ENCODE measurements at places on chromosomes 3 and 15.

- no peak for DNase-seq
Measured at GRCh38 chr3:181317508-181317907, 328.0 kb upstream of the DNAJC19 start.

DNA sequence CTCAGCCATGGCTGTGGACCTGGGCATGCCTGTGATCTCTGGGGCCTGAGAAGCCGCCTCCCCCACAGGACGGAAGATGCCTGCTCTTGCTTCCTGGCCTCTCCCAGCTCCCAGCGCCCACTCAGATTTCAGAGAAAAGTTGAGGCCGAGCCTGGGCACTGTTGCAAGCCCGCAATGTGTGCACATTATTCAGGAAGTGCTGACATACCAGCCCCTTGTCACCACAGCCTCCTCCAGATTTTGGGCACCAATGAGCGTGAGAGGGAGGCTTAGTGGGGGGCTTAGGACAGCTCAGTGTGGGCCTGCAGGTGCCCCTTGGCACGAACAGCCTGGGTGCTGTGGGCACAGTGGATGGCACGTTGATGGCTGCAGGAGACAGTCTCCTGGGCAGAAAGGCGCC, 1400.9 kb upstream of the ALCAM start:
- DNase-seq = no peak

- DNase-seq = no peak
Measured at GRCh38 chr15:31255176-31255510, 71.5 kb upstream of the KLF13 start.

DNA sequence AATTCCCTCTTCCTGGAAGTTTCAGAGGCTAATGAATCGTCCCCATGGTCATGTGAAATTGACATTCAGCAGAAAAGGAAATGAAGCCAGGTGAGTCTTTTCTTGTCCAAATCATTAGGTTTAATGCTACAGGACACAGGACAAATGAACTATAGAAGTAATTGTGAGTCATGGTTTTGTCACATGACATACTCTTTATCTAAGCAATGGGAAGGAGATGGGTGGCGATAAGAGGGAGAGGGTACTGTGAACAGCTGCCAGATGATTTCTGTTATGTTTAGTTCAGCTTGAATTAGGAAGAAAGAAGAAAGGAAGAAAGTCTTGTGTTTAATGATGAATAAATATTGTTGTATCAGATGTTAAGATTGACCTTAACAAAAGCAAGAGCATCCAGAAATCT, 515.4 kb upstream of the ZNF717 start:
- DNase-seq = no peak

DNA sequence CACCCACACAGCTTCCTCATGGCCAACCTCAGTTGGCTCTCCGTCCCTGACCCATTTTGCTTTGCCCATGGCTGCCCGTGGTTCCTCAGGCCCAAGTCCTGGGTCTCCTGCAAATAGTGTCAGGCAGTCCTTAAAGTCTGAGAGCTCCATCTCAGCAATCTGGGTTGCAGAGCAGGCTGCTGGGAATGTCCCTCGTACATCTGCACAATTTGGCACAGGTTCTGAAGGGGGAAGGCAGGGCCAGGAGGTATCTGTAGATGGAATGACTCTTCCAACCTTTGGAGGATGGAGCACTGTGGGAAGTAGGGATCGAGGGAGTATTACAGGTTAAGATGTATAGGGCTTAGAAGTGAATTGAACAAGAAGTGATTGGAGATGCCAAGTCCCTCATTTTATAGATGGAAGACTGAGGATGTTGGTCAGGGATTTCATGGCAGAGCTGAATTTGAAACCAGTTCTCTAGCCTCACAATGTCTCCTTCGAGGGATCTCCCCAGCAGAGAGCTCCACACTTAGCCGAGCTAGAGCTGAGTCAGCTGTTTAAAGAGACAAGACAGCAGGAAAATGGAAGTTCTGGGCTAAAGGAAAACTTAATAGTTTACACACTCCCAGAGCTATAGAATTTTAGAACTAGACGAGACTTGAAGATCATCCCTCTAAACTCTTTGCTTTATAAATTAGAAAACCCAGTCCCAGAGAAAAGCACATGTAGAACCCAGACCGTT, 9.2 kb downstream of the CKMT1A start:
- no peak for DNase-seq

DNA sequence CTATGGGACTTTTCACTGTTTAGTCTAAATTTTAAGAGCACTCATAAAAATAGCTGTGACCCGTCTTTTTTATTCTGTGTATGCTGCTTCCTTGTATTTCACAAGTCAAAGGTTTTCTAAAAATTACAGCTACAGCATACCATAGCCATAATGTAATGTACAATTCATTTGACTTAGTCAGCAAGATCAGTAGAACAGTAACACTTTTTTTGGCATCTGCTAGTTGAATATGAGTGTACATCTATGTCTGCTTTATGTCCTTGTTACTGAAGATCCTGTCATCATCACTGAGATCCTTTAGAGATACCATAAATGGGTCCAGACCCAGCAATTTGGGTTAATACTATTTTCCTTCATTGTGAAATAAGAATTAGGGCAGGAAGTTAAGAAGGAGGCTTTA, 42.2 kb downstream of the CMSS1 start:
- no peak for DNase-seq

DNA sequence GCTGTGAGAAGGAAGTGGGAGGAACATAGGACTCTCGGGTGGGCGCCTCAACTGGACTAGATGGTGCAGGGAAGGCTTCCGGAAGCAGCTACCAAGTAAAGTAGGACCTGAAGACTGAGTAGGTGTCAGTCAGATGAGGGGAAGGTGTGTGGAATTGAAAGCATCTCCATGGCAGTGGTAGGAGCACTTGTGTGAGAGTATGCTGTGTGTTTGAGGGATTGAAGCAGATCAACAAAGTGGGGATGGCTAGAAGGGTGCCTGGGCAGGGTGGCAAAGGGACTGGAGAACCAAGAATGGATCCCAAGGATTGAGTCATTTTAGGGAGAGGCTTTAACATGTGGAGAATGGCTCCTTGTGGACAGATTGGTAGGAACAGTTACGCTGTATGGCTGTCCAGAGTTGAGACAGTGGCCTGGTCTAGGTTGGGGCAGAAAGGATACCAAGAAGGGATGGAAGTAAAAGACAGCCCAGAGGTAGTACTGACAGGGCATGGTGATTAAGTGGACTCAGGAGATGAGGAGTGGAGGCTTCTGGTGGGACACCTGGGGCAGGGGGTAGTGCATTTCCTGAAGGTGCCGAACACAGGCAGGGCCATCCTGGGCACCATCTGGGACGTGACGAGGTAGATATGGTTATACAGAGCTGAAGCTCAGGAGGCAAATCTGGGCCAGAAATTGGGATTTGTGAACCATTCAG, 1.5 kb downstream of the UQCC5 start:
- no peak for DNase-seq

- no peak for DNase-seq
Measured at GRCh38 chr15:94023531-94023930, 207.8 kb upstream of the MCTP2 start.

Measured in activated CD4-positive, alpha-beta T cell treated with anti-CD3 and anti-CD28 coated beads, Interleukin-2, Interleukin-6, amounts not matched to agents 100 ng/mL and 50 ng/mL, durations not matched to agents 16 hours and 8 hours (primary cell).